ENCODE measurements at places on chromosomes 11 and 22.

DNA sequence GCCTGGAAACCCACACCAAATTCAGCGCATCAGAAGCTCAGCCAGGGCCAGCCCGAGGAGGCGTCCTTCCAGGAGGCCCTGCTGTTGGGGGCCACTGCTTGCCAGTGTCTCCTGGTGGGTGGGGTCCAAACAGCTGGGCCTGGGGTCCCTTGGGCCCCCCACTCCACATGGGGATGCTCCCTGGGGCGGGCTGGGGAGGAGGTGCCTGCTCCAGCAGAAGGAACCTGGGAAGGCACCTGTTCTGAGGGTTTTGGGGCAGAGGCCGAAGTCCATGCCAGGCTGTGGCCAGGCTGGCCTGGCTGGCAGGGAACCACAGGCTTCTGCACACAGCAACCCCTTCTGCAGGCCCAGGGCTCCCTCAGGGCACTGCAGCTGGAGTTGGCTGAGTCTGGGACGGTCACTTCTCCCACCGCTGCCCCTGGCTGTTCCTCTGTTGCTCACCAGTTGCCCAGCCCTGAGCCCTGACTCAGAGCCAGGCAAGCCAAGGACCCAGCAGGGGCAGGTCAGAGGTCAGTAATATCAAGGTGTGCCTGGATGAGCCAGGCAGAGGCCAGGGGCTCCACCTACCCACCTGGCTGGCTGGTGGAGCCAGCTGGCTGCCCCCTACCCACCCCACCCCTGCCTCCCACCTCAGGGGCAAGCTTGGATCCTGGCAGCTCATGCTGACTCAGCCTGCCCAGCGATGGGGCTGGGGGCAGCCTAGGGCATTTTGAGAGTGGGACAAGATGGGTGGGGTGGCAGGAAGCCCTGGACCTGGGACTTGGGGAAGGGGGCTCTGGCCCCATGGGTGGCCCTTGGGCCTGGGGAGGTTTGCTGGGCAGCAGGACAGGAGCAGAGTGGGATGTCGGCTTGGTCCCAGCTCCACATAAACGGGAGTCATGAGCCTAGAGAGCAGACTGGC, 12.0 kb upstream of the PHLDA2 start:
- no peak for DNase-seq

DNA sequence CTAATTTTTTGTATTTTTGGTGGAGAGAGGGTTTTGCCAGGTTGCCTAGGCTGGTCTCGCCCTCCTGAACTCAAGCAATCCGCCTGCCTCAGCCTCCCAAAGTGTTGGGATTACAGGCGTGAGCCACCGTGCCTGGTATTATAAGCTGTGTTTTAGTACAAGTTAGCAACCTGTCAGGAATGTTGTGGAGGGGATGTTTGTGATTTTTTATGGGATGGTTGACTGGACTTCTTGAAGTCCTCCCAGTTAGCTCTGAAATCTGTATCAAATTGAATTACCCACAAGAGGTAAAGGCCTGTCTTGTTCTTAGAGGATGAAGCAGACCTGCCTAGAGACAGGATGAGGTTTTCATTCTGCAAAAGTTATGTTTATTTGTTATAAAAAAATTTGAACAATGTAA, 34.1 kb upstream of the IL18BP start:
- no peak for DNase-seq

DNA sequence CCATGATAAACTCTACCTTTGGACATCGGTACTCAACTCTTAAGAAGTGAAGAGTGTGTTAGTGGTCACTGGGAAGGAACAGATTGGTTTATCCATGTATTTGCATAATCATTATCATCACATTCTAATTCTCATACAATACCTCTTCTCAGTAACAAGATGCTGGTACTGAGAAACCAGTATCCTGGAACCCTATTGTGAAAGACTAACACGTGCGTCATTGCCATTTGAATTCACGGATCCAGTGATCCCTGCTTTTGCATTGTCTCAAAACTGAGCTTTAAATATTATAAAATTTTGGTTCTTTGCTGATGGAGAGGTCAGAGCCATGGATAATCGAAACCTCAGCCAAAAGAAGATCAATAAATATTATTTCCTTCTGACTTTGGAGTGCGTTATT, 35.2 kb downstream of the KIRREL3 start:
- DNase-seq: no peak

GRCh38 chr11:10918275-10918674, 60.4 kb upstream of the ZBED5 start:
- DNase-seq: no peak

GRCh38 chr11:125945797-125946520, at the start of gene VSIG10L2:
Gene VSIG10L2, plus strand, starts transcription at chr11:125946044. Its CDS starts 12 bp downstream, at chr11:125946056.
- DNase-seq: no peak

DNA sequence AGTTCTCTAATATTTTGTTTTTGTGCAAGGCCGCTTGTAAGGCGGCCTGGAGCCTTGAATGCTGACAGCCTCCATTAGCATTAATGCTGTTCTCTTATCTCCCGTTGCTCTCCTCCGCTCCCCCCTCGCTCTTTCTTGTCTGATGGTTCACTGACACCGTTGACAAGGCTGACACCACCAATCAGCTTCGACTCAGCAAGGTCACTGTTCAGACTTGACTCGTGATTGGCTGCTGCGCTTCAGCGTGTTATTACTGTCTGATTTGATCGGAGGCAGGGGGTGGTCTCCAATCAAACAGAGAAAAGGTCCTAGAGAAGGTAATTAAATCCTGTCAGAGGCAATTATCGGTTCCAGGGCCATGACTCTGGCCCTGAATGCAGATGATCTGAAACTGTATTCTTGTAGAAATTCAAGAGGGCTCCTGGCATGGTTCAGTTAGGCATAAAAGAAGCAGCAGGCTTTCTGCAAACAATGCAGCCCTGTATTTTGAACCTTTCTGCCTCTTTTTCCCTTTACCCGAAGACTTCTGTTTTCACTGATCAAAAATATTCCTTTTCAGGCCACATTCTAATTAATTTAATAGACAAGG, 49.3 kb upstream of the MPPED2 start:
- DNase-seq: no peak

DNA sequence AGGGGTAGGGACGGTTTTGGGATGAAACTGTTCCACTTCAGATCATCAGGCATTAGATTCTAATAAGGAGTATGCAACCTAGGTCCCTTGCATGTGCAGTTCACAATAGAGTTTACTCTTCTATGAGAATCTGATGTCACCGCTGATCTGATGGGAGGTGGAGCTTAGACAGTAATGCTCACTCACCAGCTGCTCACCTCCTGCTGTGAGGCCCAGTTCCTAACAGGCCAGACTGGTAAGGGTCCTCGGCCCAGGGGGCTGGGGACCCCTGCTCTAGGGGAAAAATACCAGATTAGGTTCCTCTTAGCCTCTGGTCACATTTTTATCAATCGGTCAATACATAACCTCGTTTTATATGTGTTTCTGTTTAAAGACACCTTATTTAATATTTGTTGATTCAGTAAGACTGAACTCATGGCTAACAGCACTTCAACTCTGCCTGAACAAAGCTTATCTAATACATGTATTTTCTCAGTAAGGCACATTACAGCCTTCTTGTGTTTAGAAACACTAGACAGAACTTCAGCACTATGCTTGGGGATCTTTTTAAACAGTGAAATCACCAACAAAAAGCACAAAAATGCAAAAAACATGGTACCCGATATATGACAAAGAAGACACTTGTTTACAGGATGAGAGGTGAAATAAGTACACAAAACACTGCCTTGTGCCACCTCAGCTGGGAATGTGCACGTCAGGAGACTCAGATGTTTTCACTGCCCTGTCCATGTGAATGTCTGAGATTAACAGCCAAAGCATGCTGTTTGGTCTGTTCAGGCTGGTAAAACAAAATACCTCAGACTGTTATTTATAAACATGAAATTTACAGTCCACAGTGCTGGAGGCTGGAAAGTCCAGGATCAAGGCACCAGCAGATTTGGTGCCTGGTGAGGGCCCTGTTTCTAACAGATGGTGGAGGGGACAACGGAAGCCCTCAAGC, 107.5 kb downstream of the USP35 start:
- no peak for DNase-seq

DNA sequence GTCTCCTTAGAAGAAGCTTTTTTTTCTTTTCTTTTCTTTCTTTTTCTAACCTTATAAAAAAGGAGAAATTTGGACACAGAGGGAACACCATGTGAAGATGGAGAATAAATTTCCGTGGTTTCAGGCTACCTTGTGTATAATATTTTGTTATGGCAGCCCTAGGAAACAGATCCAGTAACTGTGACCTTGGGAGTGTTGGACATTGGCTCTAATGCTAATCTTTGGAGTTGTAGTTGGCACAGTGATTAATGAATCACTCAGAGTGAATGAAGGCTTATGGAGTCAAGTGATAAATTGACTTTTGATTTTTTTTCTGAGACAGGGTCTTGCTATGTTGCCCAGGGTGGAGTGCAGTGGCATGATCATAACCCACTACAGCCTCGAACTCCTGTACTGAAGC, 15.5 kb upstream of the PHOX2A start:
- no peak for DNase-seq

- DNase-seq: no peak
Measured at GRCh38 chr22:19807914-19808872, 46.5 kb downstream of the GNB1L start.

- DNase-seq: no peak
Measured at GRCh38 chr22:27992294-27993165, 73.5 kb upstream of the PITPNB start.
